ENCODE measurements at places on chromosomes 6 and 20.

DNA sequence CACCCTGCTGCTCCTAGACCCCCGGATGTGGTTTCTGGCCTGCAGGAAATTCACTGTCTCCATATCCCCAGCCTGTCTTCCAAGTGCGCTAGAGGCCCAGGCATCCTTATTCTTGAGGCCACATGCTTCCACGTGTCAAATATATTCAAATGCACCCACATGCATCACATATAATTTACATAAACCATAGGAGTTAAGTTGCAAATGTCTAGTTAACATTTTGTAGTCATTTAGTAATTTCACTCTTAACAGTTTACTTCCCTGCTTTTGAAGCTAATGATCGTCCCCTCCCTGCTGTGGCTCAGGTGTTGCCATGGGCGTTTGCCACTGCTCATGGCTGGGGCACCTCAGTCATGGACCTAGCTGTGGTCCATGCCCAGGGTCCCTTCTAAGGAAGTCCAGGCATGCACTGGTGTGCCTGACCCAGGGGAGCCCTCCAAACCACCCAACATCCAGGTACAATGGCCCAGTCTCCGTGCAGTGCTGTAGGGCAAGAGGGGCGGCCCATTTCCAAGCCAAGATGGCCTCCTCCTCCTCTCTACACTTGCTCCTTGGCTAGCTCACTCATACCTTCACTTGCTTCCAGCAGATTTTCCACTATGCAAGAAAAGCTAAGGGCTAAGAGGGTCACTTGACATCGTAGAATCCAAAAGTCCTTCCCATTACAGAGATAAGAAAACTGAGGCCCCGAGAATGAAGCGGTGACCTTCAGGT, 42.4 kb downstream of the FGD2 start:
- DNase-seq, result no peak

DNA sequence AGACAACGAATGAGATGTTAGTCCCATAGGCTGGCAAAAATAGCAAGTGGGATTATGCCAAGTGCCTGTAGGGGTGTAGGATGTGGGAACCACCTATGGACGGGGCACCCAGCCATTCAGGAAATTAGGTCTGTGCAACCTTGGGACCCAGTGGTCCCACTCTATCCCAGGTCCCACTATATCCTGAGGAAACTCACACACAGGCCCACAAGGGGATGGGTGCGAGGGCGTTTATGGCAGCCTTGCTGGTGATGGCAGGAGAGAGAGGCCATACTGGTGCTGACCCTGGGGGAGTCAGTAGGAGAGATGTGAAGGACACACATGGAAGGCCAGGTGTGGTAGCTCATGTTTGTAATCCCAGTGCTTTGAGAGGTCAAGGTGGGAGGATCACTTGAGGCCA, 163.6 kb downstream of the EYA2 start:
- no peak for DNase-seq

DNA sequence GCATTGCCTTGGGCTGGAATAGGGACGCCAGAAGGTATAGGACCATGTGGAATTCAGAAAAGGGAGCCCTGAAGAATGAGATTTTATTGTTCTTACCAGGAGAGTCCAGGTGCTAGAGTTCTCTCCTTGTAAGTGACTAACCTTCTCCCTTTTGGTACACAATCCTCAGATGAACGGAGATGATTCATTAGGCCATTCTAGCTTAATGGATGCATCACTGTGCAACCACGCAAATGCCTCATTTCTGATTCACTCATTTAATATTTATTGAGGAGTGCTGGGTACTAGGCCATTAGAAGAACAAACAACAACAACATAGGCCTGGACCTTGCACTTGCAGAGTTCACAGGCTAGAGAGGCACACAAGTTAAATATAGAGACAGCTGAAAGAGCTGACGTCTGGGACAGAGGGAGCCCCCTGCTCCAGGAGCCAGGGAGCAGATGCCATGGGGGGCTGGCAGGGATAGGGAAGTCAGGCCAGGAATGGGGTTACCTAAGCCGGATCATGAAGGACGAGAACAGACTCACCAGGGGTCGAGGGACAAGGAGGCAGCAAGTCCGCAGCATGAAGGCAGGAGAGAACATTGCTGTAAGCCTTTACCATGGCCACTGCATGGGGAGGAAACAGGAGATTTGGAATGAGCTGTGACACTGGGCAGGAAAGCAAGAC, 179.5 kb upstream of the AKAP12 start:
- peak; percentile 58 for DNase-seq

- DNase-seq, result no peak
Observed at GRCh38 chr6:166075186-166075585, 92.5 kb downstream of the TBXT start.

GRCh38 chr20:59678288-59678687, 73.9 kb downstream of the PHACTR3 start:
- DNase-seq, result no peak

GRCh38 chr20:52405417-52405816, 213.8 kb upstream of the ZFP64 start:
- no peak for DNase-seq

- no peak for DNase-seq
Observed at GRCh38 chr20:44023515-44024371, 109.1 kb downstream of the TOX2 start.

GRCh38 chr6:148272597-148272996, 70.0 kb upstream of the SASH1 start:
- DNase-seq, result no peak

GRCh38 chr6:36075656-36076055, 48.0 kb downstream of the MAPK14 start:
- DNase-seq, result no peak

- DNase-seq, result no peak
Observed at GRCh38 chr6:152595499-152595898, 41.7 kb downstream of the SYNE1 start.
